Caki2 (cell line): ENCODE measurements at places on chromosomes 2 and 18.

DNA sequence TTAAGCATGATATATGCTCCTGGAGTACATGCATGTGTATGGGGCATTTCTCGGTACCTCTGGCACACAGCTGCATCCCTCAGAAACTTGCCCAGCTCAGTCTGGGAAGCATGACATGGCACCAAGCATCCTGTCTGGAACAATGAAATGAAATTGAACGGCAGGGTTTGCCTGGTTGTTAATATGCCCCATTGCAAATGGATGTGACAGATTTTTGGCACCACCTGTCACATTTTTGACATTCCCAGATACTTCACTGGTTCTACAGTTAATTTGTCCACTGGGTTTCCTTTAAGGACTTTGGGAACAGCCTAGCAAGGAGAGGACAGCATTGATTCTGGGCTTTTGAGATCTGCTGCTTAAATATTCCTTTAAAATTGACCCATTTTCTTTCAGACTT is 305.8 kb downstream of the TSN start:
- no peak for DNase-seq

GRCh38 chr2:224882291-224883171 is 159.7 kb downstream of the DOCK10 start:
- peak; percentile 90 for DNase-seq

DNA sequence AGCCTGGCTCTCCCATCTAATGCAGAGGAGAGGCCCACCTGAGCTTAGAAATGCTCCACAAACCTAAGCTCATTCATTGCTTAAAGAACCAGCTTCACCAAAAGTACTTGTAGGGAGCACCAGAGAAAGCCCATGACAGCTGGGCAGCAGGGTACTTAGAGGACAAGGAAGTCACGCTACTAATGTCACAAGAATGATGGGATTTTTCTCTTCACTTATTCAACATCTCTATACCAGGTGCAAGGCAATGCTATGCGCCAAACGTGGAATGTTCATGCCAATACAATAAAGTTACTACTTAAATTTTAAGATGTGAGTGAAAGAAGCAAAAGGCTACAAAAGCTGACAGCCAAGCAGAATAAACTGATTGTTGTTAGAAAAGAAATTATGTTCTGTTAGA is 36.0 kb downstream of the LONRF2 start:
- no peak for DNase-seq

DNA sequence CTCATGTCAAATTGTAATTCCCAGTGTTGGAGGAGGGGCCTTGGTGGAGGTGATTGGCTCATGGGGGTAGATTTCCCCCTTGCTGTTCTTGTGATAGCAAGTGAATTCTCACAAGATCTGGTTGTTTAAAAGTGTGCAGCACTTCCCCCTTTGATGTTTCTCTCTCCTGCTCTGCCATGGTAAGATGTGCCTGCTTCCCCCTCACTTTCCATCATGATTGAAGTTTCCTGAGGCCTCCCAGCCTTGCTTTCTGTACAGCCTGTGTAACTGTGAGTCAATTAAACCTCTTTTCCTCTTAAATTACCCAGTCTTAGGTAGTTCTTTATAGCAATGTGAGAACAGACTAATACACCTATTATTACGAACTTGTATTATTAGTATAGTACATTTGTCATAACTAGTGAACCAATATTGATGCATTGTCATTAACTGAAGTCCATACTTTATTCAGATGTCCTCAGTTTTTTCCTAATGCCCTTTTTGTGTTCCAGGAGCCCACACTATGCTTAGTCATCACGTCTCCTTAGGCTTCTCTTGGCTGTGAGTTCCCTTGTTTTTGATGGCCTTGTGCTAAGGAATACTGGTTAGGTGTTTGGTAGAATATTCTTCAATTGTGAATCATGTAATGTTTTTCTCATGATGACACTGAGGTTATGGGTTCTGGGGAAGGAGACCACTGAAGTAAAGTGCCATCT is 4.5 kb upstream of the MAP3K2 start:
- DNase-seq: no peak

DNA sequence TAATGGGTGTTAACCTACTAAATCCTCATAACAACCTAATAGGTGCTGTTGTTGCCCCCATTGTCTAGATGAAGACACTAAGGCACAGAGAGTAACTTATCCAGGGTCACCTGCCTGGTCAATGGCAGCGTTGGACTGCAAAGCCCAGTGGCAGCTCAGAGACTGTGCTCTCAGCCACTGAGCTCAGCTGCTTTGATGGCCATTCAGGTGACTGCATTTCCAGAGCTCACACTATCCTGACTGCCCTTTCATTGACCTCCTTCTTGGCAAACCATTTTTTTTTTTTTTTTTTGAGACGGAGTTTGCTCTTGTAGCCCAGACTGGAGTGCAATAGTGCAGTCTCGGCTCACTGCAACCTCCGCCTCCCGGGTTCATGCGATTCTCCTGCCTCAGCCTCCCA is 115.2 kb downstream of the MAPK4 start:
- DNase-seq: no peak

GRCh38 chr2:235849489-235849888 is 318.7 kb downstream of the GBX2 start:
- no peak for DNase-seq

DNA sequence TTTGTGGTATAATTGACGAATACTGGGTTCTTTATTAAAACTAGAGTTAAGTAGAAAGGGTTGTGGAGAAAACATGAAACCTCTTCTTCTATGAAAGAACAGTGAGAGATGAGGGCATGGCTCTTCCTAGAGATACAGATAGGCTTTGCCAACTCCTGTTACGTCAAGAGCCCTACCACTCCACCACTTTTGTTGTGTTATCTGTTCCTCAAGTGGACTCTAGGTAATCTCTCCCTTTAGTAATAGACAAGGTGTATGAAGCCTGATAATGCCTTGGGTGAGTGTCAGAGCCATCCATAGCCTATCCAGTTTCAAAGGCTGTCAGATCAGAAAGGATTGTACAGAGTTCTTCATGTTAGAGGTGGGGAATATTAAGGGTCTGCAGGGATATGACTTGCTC is 176.4 kb downstream of the SETBP1 start:
- DNase-seq: no peak

DNA sequence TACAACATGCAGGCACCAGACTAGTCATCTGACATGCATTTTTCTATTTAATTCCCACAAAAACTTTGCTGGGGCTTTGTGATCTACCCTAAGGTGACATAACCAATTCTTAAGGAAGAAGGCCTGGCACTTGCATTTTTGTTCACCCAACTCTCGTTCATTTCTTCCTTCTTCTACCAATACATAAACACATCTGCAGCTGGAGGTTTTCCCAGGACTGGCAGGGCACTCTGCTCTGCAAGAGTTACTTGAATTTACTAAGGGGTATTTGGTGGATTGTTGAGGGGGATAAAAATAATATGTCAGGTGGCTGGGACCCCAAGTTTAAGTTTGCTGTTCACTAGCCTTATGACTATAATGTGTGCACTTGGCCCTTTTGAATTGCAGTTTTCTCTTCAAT is 111.4 kb upstream of the TRIB2 start:
- DNase-seq: no peak

DNA sequence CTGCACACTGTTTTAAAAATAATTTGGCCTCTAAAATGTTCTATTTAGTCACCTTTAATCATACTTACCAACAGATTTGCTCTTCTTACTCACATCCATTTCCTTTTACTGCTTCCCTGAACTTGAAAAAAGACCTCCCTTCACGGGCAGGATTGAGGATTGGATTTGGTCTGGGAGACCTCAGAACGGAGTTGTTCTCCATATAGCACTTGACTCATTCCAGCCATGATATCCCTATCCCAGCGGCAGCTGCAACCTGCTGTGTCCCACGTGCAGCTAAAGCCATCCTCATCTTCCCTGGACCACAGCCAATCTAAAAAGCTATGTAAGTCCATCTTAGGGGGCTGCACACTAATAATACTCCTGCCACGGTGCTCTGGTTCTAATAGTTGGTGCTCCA is 97.0 kb upstream of the PTPRM start:
- no peak for DNase-seq

DNA sequence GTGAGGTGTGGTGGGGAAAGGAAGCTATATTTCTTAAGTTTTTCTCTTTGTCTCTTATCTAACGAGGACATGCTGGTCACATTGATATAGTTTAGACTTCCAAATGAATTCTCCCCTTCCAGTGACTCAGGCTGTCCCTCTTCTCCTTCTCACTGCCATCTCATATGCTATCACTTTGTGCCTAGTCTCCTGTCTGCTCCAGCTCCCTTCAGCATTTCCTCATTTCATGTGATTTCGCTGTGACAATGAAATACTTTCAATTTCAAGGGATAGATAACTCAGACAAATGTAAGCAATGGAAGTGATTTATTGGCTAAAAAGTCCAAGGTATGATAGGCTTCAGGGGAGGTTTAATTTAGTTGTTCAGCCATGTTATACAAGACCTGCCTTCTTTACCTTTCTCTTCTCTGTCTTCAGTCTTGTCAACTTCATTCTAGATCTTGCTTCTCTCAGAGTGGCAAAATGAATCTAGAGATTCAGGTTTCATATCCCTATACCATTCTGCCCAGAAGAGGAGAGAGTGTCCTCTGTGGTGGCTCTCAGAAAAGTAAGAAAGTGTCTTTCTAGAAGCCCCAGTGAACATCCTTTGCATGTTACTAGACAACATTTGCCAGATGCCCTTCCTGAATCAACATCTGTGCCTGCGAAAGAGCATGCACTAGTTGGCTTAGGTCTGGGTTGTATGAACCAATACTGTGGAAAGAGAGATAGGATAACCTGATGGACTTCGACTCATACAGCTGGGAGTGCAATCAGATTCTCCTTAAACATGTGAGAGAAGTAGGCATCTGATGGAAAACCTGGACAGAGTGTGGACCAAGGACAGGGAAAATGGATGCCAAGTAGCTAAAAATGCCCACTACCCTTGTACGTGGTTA is 29.9 kb upstream of the GPR155 start:
- no peak for DNase-seq

- peak; percentile 42 for DNase-seq
Measured at GRCh38 chr2:28232295-28232694, 160.4 kb upstream of the FOSL2 start.

- DNase-seq: no peak
Measured at GRCh38 chr18:78822949-78823285, 156.7 kb upstream of the SALL3 start.

DNA sequence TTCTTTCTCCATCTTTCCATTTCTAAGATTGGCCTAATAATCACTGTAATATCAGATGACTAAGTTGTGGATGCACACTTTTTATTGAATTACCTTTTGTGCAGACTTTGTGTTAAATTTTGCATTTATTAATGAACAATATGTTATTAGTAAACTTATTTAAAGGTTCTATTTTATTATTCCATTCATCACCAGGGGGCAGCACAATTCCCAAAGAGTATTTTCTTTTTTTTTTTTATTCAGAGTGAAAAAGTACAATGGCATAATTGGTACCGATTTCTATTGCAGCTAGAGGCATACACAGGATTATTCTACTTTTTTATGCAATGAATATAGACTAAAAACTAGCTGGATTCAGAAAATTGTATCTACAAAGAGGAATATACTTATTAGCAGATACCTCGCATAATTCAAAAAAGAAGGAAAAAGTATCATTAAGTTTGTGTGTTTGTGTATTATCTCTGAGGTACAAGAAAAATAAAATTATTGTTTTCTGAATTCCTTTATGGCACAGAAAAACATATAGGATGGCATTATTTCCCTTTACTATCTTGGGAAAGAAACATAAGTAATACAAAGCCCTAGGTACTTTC is 390.6 kb downstream of the ERBB4 start:
- DNase-seq: no peak

DNA sequence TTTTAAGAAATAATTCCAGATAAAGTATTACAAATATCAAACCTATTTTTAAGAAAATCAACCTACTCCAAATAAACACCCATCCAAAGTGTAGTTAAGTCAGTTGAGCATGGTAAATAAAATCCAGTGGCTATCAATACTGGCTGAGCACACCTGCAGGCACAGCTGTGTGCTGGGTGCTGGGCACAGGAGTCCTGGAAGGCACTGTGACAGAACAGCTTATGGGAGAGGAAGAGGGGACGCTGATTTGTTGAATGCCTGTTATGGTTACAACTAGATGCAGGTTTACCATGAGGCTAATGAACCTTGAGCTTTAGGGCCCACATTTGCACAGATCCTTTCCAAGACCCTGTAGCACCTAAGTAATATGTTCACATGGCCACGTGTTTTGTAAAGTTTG is 202.7 kb downstream of the MTX2 start:
- DNase-seq: no peak

DNA sequence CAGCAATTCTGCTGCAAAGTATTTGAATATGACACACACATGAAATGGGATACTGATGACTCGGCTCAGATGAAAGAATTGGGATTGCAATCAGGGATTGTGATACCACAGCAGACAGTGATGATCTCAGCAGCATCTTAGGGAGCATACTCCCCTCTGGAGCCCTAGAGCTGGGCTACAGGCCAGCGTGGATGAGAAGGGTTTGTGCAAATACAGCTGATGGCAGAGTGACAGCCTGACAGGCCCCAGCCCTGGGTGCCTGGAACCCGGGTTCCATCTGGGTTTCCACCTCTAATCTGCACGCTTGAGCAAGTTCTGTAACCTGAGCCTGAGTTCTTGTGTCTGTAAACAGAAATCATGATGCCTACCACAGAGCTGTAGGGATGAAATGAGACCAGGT is 418.0 kb downstream of the LRATD1 start:
- DNase-seq: no peak

DNA sequence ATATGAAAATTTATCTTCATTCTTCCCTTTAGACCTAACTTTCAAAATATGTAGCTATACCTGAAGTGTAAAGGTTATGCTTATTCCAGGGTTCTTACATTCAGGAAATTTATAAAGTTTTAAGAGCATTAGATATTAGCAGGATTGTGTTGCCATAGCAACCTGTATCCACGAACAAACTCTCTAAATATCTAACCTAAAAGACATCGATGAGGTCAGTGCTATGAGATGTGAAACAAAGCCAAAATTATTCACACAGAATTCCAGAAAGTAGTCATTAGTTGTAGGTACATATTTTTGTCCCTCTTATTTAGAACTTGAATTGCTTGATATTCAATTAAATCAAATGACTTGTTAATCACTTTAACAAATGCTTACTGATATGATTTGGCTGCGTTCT is 705.3 kb downstream of the SOCS6 start:
- no peak for DNase-seq
